ENCODE measurements at places on chromosomes 1 and 21.

- DNase-seq: no peak
Measured at GRCh38 chr1:78447086-78447485, 43.7 kb upstream of the PTGFR start.

GRCh38 chr1:234545517-234546386, 64.2 kb downstream of the IRF2BP2 start:
- DNase-seq: no peak

GRCh38 chr1:92430030-92430429, 56.7 kb downstream of the GFI1 start:
- no peak for DNase-seq

DNA sequence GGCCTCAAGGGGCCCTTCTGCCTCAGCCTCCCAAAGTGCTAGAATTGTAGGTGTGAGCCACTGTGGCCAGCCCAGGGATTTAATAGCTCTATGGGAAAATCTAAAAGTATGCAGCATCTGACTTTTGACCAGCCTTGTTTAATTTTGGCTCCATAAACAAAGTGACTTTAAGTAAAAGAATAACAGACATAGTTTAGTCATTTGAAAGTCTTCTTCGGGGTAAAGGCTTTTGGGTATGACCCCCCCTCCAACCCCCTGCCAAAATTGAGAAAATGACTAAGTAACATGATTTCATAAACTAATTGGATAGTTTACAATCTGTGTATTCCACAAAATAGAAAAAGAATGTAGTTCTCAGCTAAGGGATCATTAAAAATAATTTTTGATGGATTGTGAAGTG, 17.0 kb downstream of the GPBP1L1 start:
- no peak for DNase-seq

DNA sequence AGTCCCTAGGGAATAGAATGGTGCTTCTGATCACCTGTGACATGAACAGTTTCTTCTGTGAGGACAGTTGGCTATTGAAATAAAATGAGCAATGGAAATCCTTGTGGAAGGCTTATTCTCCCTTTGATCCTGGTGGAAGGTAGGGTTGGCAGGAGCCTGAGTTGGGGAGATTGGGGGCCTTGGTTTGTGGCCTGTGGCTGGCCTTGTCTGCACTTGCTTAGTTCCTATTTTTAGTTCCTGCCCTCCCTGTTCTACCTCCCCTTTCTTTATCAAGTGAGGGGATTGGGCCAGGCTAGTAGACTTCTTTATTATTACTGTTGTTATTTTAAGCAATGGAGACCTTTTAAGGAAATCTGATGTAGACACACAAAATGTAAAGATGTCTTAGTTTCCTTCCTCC, 8.2 kb downstream of the DMRTB1 start:
- DNase-seq: no peak
